ENCODE measurements at places on chromosomes 5 and 9.

- no peak for DNase-seq
Measured at GRCh38 chr5:82975396-82975795, 101.8 kb downstream of the TMEM167A start.

GRCh38 chr5:103463261-103463660, 99.3 kb downstream of the NUDT12 start:
- DNase-seq, result no peak

DNA sequence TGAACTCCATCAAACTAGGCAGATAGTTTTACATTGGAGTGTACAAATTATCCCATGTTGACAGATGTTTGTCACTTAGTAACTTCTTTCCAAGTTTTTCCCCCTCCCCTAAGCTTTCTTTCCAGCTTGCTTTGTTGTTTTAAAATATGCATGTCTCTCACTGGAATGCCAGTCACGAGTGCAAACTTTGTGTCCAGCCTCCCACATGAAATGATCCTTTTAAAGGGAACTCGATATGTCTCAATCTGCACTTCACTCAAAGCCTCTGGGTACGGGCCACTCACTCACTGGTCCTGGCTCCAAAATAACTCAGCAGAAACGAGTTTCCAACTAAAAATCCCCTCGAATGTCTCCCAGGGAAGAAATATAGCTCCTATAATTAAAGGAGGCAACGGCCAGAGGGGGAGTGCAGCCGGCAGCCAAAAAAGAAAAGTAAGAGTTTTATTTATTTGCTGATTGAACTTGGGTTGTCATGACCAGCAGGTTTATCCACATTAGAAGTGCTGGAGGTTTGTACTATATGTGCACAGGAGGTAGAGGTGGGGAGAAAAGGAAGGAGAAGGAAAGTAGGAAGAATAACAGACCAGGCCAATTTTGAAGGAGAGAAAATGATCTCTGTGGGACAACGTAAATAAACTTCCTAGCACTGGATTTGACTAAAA, 17.5 kb downstream of the NR2F1 start:
- DNase-seq, result no peak

GRCh38 chr5:170630711-170631141, 126.9 kb downstream of the KCNIP1 start:
- no peak for DNase-seq

GRCh38 chr5:147344861-147345260, 110.0 kb downstream of the STK32A start:
- DNase-seq, result peak; percentile 20

DNA sequence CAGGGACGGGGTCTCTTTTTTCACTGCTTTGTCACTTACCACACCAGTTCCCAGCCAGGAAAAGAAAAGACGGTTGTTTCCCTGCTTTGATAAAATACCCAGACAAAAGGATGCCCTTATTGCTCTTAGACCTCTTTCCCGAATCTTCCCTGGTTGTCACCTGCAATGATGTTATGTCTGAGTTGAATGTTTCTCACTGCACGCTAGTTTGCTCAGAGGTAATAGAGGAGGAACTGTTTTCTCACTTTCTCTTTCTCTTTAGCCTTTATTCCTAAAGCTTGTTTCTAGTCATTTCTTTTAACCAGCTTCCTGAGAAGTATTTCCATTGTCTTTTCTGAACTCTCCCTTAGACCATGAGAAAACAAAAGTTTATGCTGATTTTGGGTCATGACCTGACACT, 32.9 kb downstream of the ACER2 start:
- DNase-seq, result no peak

DNA sequence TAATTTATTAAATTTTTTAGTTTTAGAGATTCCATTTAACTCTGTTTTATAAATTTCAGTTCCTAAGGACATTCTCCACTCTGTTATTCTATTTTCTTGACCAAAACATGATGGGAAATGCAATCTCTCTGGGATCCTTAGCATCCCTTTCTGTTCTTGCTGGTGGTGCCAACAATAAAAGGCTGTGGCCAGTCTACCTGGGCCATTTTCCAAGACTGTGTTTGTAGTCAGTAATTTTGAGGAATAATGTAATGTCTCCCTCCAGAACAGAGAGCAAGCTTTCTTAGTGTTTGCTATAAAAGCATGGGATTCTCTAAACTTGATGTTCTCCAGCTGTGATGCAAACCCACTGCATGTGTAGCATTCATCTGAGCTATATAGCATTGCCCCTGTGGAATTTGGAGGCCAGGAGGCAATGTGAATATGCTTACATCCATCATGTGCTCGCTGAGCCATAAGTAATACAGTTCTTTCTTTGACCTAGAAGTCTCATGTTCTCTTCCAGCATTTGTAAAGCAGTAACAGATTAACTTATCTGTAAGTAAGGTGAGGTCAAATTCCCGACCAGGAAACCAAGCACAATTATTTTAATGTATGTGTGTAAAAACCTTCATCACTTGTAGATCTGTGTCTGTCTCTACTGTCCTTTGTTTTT, 211.5 kb upstream of the TAS2R1 start:
- no peak for DNase-seq

GRCh38 chr5:120476063-120476462, 12.0 kb downstream of the PRR16 start:
- DNase-seq, result no peak

DNA sequence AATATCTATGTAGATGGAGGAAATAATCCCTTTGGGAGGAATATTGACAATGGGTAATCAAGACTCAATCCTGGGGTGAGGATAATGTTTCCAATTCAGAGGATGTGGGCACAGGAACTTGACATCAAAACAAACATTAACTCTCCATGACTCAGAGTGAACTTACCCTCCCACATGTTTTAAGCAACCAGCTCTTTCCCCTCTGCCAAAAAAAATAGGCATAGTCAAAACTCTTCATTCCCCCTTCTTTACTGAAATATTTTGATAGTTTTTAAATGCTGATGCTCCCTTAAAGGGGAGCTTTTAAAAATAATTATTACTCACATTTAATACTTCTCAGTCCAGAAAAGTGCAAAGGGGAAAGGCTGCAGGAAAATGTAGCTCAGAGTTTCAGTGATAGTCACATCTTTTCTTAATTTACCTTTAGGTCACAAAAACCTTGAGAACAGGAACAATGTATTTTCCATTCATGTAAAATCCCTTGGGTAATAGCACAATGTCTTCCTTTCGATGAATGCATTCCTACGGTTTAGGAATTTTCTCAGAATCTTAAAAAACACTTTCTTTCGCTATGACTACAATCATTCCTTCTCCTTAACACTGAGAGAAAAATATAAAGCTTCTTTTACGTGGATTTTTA, 298.4 kb upstream of the GRAMD2B start:
- DNase-seq, result no peak

GRCh38 chr9:131481441-131482342, 21.0 kb upstream of the POMT1 start:
- DNase-seq, result no peak

All from AML-193 (cell line).